ENCODE measurements at places on chromosomes 11 and 22. TPM values are rescaled to one million over a fixed set of nuclear protein-coding genes. Genes with fewer than 3 reads are reported as not detected.

DNA sequence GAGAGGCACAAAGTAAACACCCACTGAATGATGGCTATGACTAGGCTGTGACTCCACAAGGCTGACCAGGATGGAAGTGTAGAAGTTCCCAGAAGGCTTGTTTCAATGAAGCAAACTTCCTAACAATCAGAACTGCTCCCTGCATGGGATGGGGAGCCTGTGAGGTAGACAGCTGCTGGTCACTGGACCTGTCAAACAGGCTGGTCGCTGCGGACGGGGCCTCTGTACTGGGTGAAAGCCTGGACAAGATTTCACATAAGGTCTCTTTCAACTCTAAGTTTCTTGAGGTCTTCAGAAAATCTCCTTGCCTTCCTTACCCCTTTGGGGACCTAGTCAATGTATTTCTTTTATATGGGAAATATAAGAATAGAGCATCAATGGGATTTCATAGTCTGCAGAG, 438.2 kb downstream of the BUD13 start:
- no peak for DNase-seq

GRCh38 chr22:21646608-21647590, 4.8 kb downstream of the SDF2L1 start:
- DNase-seq: peak; percentile 75

DNA sequence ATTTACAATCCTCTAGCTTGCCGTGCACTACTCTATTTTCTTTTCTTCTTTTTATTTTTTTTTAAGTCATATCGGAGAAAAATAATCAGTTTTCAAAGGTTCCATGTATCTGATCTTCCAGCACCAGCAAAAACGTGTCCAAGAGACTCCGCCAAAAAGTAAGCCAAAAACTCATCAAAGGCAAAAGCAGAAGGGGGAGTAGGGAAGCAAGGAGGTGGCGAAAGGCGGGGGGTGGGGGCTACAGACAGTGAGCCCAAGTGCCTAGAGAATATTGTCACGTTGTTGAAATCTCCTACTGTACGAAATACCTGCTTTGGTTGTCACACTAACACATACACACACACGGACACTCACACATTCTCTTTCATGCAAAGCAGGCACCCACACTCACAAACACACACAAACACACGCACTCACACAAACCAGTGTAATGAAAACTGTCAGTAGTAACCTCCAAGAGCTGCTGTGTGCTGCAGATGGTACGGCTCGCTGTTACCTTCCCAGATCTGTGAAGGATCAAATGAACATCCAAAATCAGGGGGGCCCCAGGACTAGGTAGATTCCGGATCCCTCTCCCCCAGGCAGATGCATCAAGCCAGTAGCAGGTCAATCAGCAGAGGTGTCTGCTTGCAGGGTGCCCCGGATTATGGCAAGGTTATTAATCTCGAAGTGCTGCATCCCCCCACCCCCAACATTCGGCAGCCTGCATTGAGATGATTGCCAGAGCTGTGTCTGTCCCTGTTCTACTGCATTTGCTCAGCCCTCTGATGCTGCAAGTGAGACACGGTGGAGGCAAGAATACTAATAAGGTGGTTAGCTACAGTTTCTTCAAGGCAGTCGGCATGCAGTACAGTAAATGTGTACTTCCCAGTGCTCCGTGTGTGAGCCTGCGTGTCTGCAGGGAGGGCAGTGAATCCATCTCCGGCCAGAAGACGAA, at the start of gene LRRC4C:
Gene LRRC4C, minus strand, starts transcription at position 188 of the 937 bp plus-strand sequence.
- DNase-seq: no peak

EHF gene
- 36.4 TPM for total RNA-seq

DNA sequence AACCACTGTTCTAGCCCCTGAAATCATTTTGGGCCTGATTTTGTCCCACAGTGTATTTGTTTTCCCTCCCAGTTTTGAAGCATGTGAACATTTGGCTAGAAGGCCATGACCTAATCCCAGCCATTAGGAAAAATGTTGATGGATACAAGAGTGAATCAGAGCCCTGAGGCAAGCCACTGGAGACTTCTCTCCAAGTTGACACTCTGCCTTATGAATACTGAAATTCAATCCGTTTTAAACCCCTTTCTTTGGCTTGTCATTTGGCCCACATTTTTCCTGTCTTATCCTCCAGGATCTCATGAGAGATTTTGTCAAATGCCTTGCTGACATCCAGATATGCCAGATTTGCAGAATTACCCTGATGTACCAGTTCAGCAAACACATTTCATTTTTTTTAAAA, 158.8 kb downstream of the FAT3 start:
- no peak for DNase-seq

- DNase-seq: no peak
These were observed 18.4 kb downstream of the ABTB2 start for GRCh38 chr11:34339149-34340064.

GRCh38 chr11:75204012-75204674, 36.4 kb upstream of the TPBGL start:
- DNase-seq: peak; percentile 37

SMTNL1 gene
- not detected for total RNA-seq

Data from upper lobe of right lung (tissue), 1 donor.